Stimulated activated CD4-positive, alpha-beta T cell treated with anti-CD3 and anti-CD28 coated beads, Interleukin-4, amount 100 ng/mL, for 1 hour (primary cell): ENCODE measurements at places on chromosomes 11 and 22.
A peak's percentile ranks its signal among the peaks of the same experiment; 100 is the strongest.

GRCh38 chr22:22425356-22425755, 83.2 kb downstream of the ZNF280B start:
- no peak for DNase-seq

DNA sequence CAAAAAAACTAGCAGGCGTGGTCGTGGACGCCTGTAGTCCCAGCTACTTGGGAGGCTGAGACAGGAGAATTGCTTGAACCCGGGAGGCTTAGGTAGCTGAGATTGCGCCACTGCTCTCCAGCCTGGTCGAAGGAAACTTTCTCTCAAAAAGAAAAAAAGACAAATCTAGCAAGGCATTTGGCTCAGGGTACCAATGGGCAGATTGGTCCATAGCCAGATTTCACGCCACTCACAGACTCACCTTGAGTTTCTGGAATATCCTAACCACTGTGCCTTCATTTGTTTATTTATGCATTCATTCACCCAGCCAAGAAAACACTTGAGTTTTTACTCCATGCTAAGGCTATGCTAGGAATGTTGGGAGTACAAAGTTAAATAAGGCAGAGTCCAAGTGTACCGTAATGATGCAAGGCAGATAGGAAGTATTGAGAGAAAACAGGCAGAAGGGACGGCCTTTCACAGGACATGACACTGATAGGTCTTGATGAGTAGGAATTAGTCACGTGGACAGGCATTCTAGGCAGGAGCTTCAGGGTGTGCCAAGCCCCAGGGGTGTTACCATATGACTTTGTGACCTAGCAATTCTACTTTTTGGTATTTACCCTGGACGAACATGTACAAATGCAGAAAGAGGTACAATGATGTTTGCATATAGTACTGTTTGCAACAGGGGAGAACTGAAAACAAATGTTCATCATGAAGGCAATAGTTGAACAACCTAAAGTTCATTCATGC, 3.0 kb upstream of the PACSIN3 start:
- DNase-seq, result no peak

- no peak for DNase-seq
Measured at GRCh38 chr22:30296833-30297232, 7.5 kb upstream of the CASTOR1 start.

DNA sequence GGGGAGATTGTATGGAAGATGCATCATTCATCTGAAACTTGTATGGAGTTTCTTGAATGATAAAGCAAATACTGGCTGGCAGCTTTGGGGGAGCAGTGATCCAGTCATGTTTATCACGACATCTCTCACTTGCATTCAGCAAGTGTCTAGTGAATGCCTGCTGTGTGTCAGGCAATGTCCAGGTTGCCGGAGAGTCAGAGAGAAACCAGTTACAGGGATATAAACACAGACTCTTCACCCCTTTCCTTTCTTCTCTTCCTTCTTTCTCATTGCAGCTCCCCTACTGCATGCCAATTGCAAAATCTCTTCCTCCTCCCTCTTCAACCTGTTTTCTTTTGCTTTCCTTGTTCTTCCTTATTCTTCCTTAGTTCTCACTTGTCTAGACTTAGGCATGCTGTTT, 206.6 kb upstream of the SEZ6L start:
- no peak for DNase-seq

DNA sequence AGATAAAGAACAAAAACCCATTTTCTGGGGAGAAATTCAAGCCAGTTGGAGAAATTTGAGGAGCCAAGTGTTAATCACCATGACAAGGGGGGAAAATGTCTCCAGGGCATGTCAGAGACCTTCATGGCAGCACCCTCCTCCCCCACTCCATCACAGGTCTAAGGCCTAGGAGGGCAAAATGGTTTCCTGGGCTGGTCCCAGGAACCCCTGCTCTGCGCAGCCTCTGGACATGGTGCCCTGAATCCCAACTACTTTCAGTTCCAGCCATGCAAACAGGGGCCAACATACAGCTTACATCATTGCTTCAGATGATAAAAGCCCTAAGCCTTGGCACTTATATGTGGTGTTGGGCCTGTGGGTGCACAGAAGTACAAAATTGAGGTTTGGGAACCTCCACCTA, 167.5 kb downstream of the LUZP2 start:
- no peak for DNase-seq

DNA sequence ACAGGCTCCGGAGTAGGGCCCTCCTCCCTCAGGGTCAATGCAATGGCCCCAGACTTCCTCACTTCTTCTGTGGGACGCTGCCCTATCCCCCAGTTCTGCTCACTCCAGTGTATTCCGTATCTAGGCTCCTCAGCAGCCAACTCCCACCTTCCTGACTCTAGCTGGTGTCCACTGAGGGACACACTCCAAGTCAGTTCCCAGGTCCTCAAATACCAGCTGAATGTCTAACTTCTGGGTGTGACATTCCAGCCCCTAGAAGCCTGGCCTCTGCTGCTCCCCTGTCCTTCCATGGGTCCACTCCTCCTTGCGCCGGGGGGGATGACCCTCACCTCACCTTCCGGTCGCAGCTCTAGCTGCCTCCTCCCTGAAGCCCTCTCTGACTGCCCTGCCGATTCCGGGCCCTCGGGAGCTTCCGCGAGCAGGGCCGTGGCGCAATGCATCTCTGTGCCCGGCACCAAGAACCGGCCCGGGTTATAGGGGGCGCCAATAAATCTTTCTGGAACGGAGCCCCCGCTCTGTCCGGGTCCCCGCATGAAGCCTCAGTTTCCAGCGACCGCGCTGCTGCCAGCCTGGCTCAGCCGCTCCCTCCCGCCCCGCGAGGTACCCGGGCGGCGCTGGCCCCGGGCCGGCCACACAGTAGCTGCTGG, 15.4 kb downstream of the BAD start:
- peak; percentile 56 for DNase-seq

DNA sequence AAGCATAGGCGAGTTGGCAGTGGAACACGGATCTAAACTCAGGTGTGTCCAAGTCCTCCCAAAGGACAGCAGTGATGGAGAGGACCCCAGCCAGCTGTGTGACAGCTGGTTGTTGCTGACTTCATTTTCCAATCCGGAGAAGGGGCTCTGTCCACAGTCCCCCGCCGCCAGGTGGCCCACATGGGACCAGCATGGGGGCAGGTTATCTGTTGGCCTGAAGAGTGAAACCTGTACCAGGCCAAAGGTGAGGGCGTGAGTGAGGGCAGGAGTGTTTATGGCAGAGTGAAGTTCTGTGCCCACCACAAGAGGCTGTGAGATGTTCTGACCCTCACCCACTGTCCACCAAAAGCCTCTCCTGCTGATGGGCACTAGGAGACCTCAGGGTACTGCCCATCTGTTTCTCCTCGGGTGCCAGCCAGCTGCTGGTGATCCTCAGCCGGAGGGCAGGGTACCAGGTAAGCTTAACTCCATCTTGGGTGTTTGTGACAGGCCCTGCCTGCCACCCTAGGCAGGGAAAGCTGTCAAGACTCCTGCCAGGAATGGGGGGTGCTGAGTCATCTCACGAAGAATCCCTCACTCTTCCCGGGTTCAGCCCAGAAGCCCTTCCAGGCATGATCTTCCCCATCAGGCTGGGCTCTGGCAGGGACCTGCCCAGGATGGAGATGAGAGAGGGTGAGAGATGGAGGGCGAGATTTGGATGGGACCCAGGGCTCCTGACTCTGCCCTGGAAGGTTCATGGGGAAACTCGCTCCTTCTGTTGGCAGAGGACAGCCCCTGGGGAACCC, 15.5 kb upstream of the TAB1 start:
- no peak for DNase-seq

- no peak for DNase-seq
Measured at GRCh38 chr11:74592063-74592440, 330 bp upstream of the POLD3 start.

DNA sequence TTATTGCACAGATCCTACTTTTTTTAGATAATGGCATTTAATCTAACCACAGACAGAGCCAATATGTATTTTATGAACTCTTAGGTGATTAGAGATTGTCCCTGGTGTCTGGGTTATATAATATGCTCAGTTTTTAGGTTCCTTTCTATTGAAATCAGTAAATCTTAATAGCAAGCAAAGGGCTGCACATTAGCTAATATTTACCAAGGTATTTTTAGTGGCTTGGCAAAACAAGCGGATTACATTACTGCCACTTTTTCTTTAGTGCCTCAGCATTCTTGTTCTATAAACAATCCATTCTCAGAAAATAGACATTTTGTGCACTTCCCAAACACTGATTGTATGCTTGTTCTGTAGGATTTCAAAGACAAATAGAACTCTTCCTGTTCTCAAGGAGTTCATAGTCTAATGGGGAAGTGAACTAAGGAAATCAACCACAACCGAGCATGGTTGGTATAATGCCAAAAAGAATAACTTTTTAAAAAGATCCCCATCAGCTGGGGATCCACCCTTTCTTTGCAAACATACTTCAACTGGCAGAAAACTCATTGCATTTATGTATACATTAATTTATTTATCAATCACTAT, 23.8 kb downstream of the KCNJ1 start:
- no peak for DNase-seq

DNA sequence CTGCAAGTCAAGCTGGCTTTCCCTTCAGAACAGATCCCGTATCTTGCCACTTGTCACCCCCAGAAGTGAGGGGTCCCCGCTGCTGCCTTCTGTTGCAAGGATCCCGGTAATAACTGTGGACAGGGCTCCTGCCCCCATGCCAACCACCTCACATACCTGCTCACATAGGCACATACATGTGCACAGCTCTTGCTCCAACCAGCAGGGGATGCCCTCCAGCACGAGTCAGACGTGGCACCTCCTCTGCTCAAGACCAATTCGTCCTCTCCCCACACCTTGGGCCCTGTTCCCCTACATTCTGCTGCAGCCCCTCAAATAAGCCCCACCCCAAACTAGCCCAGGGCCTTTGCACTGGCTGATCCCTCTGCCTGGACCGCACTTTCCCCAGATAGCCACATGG, 163.3 kb downstream of the CRYBB2 start:
- no peak for DNase-seq

- no peak for DNase-seq
Measured at GRCh38 chr11:47850337-47850736, 2.2 kb upstream of the NUP160 start.

- no peak for DNase-seq
Measured at GRCh38 chr11:4763096-4763495, 6.6 kb downstream of the OR51F1 start.

GRCh38 chr22:50118557-50119168, 28.9 kb downstream of the MOV10L1 start:
- no peak for DNase-seq

GRCh38 chr22:26447584-26448329, 18.7 kb downstream of the ASPHD2 start:
- DNase-seq, result no peak

- no peak for DNase-seq
Measured at GRCh38 chr11:10348650-10349280, 43.9 kb downstream of the ADM start.
